ENCODE measurements at places on chromosomes 6 and 20. TPM values are rescaled to one million over a fixed set of nuclear protein-coding genes. Genes with fewer than 3 reads are reported as not detected.

The LAMA2 gene
- total RNA-seq, result 1.9 TPM

GRCh38 chr6:10809098-10809497 is 29.2 kb downstream of the MAK start:
- no peak overlapping the region for H3K4me3 ChIP-seq
- H3K27ac ChIP-seq, result no peak overlapping the region
- DNase-seq, result no peak
- peaks cover 1% of the 10 kb centered on the region for H3K36me3 ChIP-seq

DNA sequence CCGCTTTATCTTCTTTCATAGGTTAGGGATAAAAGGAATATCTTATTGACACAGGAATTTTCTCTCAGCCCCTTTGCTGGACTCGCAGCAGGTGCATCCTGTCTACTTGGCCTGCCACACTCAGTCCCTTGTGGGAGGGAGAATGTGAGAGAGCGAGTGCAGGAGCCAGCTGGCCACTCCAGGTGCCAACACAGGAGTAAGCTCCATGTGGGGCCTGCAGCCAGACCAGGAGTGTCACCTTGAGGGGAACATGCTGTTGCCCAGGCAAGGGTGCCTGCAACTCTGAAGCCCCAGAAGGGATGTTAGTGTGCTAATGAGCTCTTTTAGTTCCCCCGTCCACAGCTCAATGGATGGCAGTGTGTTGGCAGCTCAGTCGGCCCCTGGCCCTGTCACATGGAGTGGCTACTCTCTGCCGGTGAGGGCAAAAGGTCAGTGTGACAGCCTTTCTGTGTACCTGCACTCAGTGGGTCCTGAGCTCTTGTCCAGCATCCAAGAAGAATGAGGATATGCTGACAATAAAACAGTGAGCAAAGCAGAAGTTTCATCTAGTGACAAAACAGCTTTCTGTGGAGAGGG is 57.1 kb downstream of the CRYBG1 start:
- H3K36me3 ChIP-seq, result peaks cover 1% of the 10 kb centered on the region
- no peaks in the 10 kb centered on the region for H3K4me1 ChIP-seq

DNA sequence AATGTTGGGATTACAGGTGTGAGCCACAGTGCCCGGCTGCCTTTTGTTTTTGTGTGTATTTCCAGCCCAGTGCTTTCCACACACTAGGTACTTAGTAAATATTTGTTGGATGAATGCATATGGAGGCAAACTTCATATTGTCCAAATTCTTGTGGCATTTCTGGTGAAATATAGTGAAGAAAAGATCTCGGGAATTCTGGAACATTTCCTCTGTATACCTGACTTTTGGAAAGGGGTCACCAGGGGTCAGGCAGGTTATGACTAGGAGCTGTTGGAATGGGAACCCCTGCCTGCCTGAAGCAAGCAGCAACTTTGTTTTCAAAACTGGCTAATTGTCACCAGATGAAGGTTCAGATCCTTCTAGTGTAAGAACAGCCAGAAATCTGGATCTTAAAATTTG is 12.1 kb upstream of the SCP2D1 start:
- no peaks in the 10 kb centered on the region for H3K4me1 ChIP-seq
- DNase-seq, result no peak
- H3K4me3 ChIP-seq, result no peak overlapping the region
- H3K27me3 ChIP-seq, result peaks cover 4% of the 10 kb centered on the region
- no peak overlapping the region for H3K27ac ChIP-seq

- no peak for DNase-seq
- peaks cover 3% of the 10 kb centered on the region for H3K4me1 ChIP-seq
- peaks cover 6% of the 10 kb centered on the region for H3K36me3 ChIP-seq
- no peak overlapping the region for H3K4me3 ChIP-seq
- no peak overlapping the region for H3K27ac ChIP-seq
Measured at GRCh38 chr6:158422629-158423238, 110.5 kb downstream of the TULP4 start.

The ERVFRD-1 gene
- total RNA-seq, result not detected

DNA sequence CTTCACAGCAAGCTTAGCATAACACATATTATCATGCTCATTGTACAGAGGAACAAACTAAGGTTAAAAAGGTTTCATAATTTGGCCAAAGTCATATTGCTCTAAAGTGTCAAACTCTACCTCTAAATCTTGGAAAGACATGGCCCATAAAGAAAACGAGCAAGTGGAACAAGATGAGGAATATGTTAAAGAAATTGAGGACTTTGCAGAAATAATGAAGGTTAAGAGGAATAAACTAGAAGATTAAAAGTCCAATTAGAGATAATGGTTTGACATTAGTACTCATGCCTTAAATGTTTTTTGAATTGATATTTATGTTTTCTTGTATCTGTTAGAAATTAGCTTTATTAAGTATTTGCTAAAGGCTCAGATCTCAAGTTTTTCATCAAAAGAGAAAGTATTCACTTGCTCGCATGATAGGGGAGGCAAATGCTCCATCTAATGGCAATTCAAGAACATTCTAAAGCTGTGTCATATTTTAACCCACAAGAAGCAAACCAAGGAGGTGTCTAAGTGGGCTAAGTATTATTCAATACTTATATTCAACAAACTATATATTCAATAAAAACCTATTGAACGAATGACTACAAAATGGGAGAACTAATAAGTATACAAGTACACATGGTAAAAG is 192.9 kb upstream of the SPTLC3 start:
- no peak overlapping the region for H3K27ac ChIP-seq
- no peak for DNase-seq
- no peaks in the 10 kb centered on the region for H3K4me1 ChIP-seq
- H3K27me3 ChIP-seq, result peaks cover 6% of the 10 kb centered on the region
- H3K4me3 ChIP-seq, result no peak overlapping the region
- no peaks in the 10 kb centered on the region for H3K36me3 ChIP-seq

DNA sequence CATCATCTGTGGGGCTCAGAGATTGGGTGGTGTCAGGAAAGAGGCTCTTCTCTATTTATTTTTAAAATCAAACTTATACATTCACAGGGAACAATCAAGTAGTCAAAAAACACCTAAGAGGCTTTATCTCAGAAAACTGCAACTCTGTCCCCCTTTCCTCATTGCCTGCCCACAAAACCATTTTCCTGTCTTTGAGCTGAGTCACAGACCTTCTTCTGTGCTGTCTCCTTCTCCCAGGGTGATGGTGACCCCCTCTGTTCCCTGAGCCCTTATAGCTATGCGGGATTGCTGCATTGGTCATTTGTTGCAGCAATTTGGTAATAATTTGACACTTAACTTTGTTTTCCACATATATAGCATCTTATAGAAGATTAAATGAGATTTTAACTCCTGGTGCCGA is 195.2 kb upstream of the PROKR2 start:
- no peak overlapping the region for H3K4me3 ChIP-seq
- no peaks in the 10 kb centered on the region for H3K36me3 ChIP-seq
- H3K4me1 ChIP-seq, result no peaks in the 10 kb centered on the region
- DNase-seq, result no peak
- no peak overlapping the region for H3K27ac ChIP-seq
- H3K27me3 ChIP-seq, result peaks cover 4% of the 10 kb centered on the region

- H3K4me1 ChIP-seq, result peaks cover 29% of the 10 kb centered on the region
- no peaks in the 10 kb centered on the region for H3K36me3 ChIP-seq
- DNase-seq, result no peak
- no peaks in the 10 kb centered on the region for H3K27me3 ChIP-seq
Measured at GRCh38 chr20:21325296-21325695, 22.2 kb downstream of the XRN2 start.

GRCh38 chr6:105372142-105372848 is 30.6 kb downstream of the PREP start:
- H3K4me3 ChIP-seq, result no peak overlapping the region
- peak overlapping the region; percentile 47 for H3K27ac ChIP-seq
- H3K36me3 ChIP-seq, result peaks cover 29% of the 10 kb centered on the region
- DNase-seq, result no peak

- H3K27me3 ChIP-seq, result peaks cover 1% of the 10 kb centered on the region
- no peak for DNase-seq
- H3K27ac ChIP-seq, result no peak overlapping the region
- H3K4me1 ChIP-seq, result peaks cover 21% of the 10 kb centered on the region
- H3K36me3 ChIP-seq, result no peaks in the 10 kb centered on the region
Measured at GRCh38 chr6:114342086-114342825, 567 bp downstream of the HS3ST5 start.

The VPS52 gene
- 36.0 TPM for total RNA-seq

DNA sequence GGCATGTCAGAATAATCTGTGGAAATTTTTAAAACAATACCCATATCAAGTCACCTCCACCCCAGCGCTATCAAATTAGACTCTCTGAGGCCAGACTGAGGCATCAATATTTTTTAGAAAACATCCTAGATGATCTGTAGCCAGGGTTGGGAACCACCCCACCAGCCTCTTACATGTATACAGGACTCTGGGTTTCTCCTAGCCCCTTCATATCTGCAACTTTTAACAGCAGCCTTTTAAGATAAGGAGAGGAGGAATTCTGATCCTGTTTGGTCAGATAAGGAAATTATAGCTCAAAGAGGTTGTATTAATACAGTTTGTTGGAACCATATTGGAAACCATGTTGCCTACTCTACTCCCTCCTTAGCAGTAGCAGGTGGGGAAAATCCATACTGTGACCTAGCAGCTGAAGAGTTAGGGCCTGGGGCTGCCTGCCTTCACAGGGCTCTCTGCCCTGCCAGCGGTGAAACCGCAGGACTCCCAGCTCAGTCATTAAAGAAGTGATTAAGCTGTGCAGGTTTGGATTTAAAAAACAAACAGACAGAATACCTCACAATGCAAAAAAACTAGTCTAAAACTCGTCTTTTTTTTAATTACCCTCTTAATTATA is 30.0 kb downstream of the BRPF3 start:
- H3K4me1 ChIP-seq, result peaks cover 5% of the 10 kb centered on the region
- H3K36me3 ChIP-seq, result peaks cover 54% of the 10 kb centered on the region
- H3K27me3 ChIP-seq, result no peaks in the 10 kb centered on the region
- H3K4me3 ChIP-seq, result no peak overlapping the region
- no peak for DNase-seq

The SAMD5 gene
- 9.2 TPM for total RNA-seq

DNA sequence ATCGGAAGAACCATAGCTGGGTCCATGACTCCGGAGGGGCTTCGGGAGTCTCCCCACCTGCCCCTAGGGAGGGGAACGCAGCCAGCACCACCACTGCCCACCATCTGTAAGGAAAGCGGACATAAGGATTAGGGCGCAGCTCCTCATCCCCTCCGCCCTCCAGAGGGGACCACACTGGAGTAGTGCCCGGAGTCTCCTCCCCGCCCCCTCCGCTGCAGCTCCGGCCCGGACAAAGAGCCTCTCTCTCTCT is 628 bp downstream of the SLC35B2 start:
- no peaks in the 10 kb centered on the region for H3K27me3 ChIP-seq
- H3K4me1 ChIP-seq, result peaks cover 50% of the 10 kb centered on the region
- peak overlapping the region; percentile 87 for H3K4me3 ChIP-seq
- DNase-seq, result no peak
- H3K36me3 ChIP-seq, result peaks cover 29% of the 10 kb centered on the region

DNA sequence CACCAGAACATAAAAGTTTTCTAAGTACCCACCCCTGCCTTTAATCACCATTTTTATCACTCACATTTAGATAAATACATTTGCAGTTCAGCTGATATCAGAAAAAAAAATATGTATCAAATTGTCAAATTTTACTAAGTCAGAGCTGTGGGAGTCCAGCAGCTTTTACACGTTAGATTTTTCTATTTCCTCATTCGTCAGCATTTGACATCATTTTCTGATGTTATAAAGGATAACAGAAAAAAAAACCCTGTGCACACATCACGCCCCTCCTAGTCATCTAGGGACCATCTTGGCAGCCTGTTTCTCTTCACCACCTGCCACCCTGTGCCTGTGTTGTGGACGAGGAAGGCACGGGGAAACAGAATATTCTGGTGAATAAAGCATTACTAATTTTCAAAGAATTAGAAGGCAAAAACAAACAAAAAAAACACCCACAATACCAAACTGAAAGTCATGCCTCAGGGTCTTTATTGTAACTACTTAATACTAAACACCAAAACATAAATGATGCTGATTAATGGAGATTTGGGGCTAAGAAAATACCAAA is 12.4 kb downstream of the B4GALT5 start:
- H3K27ac ChIP-seq, result peak overlapping the region; percentile 92
- no peak overlapping the region for H3K4me3 ChIP-seq
- no peaks in the 10 kb centered on the region for H3K36me3 ChIP-seq
- DNase-seq, result no peak
- peaks cover 71% of the 10 kb centered on the region for H3K4me1 ChIP-seq

DNA sequence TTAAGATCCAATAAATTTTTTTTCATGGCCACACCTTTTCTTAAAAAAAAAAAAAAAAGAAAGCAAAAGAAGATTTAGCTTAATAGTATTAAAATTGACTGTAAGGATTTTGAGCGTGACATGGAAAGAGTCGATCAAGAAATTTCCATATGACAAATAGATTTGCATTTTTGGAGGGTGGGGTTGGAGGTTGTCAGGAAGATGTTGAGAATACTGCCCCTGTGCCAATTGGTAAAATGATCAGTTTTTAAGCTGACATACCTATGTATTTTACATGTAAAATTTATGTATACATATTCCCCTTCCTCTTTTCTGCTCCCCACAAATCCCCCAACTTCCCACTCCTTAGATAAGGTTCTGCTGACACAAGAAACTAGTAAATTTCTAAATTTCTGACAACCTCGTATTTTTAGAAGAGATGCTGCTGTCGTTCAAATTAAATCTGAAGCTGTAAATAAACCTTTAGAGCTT is 520.9 kb downstream of the CD83 start:
- H3K4me1 ChIP-seq, result peaks cover 16% of the 10 kb centered on the region
- DNase-seq, result no peak
- no peak overlapping the region for H3K27ac ChIP-seq
- no peaks in the 10 kb centered on the region for H3K36me3 ChIP-seq
- peaks cover 9% of the 10 kb centered on the region for H3K27me3 ChIP-seq

GRCh38 chr6:108423982-108424705 is 129.3 kb downstream of the AFG1L start:
- no peak overlapping the region for H3K4me3 ChIP-seq
- H3K4me1 ChIP-seq, result no peaks in the 10 kb centered on the region
- no peaks in the 10 kb centered on the region for H3K27me3 ChIP-seq
- no peak for DNase-seq
- H3K36me3 ChIP-seq, result no peaks in the 10 kb centered on the region

The TBXT gene
- not detected for total RNA-seq

DNA sequence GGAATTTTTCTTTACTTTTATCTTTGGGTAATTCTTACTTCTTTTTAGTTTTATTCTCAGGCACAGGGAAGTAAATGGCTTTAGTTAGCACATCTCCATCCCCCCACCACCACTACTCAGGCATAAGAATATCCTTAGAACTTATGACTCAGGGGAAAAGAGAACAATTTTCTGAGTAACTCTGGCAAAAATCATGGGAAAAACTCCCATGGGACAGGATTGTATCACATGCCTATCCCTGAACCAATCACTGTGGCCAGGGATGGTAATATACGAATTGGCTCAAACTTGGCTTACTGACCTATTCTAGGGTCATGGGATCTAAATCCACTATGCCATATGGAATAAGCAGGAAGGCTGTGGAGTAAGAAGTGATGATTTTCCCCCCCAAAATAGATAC is 339.1 kb downstream of the BTBD3 start:
- no peaks in the 10 kb centered on the region for H3K36me3 ChIP-seq
- peaks cover 2% of the 10 kb centered on the region for H3K27me3 ChIP-seq
- no peak for DNase-seq
- peaks cover 5% of the 10 kb centered on the region for H3K4me1 ChIP-seq
- H3K27ac ChIP-seq, result no peak overlapping the region

All from chondrocyte (in vitro differentiated cells).